NCI-H1436 treated with DMSO at 0.1 percent for 48 hours (cell line): ENCODE measurements at places on chromosomes 3 and 15.

- DNase-seq = no peak
These were observed 179.1 kb downstream of the SLC9A9 start for GRCh38 chr3:143668924-143669790.

DNA sequence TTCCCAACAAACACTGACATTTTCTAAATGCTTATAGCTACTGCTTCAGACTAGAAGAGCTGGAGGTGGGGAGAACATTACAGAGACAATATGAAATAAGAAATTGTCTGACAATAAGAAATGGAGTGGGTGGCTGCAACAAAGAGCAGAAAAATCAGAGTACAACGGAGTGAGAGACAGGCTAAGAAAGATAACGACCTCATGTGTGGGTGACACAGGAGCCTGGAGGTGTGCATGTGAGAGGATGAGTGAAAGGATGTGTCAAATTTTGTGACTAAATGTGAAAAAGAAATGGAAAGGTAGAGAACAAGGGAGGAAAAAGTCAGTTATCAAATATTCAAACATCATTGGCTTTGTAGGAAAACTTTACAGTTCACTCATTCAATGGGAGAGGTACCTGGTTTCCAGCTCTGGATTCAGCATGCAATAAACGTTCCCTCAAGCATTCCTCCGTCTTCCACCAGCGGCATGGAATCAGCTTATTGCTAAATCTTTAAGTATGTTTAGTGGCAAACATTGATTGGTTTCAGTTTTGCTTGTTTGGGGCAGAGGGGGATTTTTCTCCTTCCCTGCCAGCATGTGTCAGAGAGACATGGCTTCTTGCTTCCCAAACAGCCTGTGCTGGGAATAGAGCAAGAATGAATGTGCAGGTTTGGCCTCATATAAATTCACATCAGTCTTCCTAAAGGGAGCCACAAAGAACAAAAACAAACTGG lies 103.8 kb upstream of the CHRM5 start:
- no peak for DNase-seq

DNA sequence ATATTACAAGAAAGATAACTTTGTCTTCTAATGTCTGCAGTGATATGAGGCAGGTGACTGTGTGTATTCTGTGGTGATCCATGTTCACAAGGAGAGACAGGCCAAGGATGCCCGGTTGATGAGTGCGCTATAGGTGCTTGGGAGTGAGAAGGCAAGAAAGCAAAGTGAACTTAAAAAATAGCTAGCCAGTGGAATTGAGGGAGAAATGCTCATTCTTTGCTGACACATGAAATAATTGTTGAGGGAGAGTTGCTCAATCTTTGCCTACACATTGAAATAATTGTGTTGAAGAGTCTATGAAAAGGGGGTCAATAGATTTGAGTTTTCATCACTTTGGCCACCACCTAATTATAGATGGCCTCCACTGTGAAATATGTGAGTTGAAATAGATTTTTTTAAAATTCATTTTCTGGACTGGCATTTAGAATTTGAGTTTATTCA lies 156.3 kb downstream of the LPP start:
- DNase-seq = no peak

DNA sequence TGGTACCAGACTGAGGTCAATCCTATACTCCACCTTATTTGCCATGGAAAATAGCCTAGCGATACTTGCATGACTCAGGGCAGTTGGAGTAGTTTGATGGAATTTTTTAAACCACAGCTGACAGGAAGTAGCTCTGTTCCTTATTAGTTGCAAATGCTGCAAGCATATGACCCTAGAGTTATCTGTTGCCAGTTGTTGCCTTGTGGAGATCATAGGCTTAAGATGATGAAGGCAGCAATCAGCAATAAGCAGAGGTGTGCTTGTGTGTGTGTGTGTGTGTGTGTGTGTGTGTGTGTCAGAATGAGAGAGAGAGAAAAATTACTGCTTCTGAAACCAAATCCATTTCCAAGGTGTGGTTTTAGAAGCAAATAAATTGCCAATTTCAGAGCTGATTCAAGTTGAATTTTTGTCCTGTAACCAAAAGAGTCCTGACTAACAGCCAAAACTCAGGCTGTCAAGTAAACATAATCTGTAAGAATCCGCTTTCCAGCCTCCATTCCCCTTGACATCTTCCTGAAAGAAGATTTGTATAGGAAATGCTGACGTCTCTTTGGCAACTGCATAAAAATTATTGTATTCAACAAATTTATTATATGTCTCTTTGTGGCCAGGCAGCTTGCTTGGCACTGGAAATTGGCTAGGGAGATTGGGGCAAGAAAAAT lies 141.2 kb downstream of the SERPINI1 start:
- DNase-seq = no peak

GRCh38 chr15:60297047-60297446 lies 100.7 kb downstream of the ANXA2 start:
- no peak for DNase-seq

DNA sequence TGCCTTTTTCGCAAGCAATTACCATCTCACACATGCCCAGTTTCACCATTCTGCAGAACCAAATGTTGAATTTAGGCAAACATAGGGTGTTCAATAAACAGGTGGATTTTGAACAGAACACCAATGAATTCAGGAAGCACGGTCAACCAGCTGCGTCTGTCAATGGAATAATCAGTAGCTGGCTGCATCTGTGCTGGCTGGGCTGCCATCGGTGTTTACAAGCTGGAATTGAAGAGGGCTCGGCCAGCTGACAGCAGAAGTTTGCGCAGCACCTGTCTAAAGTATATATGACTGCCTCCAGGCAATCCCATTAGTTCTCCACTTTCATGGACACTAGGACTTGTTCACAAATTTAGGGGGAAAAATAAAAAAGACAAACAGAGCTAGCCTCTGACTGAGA lies 996.4 kb upstream of the CFAP20DC start:
- no peak for DNase-seq

GRCh38 chr15:25246641-25247406 lies 192.0 kb downstream of the UBE3A start:
- no peak for DNase-seq

DNA sequence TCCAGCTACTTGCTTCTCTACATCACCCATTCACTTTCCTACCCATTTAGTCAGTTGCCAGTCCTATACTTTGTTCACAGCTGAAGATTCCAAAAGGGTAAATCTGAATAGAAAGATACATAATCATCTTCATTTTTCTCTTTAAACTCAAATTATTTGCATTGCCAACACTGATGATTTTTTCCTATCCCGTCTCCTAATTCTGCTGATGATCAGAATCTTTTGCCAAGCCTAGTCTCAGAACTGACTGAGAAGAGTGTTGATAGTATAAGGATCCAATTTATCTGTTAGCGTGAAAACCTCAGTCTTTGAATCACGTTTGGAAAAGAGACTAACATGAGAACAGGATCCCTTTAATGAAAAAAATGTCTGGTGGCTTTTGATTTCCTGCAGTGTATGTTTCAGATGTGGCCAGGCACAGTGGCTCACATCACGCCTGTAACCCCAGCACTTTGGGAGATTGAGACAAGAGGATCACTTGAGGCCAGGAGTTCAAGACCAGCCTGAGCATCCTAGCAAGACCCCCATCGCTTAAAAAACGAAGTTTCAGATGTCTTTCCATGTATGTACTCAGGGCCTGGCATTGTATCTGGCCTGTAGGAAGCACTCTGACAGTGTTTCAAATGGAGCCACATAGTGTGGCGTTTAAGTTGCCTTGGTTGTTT lies 169.4 kb downstream of the KLHL25 start:
- no peak for DNase-seq

DNA sequence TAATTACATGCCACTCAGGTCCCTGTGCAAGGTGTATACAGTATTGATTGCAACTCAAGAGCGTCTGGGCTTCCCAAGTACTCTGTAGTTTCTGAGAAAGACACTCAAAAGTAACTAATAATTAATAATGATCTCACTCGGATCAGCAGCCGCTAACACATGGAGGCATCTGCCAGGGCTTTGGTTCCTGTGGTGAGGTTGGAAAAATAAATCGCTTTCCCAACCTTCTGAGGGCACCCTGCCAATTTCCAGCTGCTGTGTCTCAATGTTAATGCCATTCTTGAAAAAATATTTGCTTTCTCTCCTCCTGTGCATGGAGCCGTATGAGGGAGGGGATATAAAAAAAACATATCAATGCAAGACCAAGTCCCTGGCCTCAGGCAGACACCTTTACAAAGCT lies 116.5 kb upstream of the SLC2A2 start:
- no peak for DNase-seq

DNA sequence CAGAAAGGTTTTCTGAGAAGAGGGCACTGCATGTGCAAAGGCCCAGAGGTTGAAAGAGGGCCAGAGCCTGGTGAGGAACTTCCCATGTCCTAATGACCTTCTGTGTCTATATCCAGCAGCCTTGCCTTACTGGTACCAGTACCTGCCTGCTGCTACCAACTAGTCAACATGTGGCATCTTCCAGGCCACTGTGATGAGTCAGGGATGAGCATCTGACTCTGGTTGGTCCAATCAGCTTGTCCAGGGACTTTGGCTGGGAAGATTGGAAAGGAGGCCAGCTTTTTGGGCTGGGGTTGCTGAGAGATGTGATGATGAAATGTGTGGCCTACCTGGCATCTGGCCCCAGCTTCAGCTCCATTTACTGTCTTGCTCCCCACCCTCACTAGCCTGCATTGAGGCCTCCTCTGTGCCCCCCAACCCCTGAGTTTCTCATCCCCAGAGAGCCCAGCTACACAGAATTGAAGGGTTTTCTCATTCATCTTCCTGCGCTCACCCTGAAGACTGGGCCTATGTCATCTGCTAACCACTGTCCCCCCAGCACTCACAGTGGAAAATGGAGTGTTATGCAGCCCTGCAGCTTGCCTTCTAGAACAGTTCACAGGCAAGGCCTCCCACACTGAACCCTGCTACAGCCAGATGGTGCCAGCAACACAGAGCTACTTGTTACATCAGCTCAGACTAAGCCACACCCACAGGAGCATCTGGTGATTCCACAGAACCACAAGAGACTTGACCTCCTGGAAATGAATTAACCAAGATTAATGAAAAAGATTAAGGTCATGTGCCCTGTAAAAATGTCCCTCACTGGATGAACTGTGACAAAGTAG lies 1.3 kb upstream of the TWF2 start:
- DNase-seq = peak; percentile 7

DNA sequence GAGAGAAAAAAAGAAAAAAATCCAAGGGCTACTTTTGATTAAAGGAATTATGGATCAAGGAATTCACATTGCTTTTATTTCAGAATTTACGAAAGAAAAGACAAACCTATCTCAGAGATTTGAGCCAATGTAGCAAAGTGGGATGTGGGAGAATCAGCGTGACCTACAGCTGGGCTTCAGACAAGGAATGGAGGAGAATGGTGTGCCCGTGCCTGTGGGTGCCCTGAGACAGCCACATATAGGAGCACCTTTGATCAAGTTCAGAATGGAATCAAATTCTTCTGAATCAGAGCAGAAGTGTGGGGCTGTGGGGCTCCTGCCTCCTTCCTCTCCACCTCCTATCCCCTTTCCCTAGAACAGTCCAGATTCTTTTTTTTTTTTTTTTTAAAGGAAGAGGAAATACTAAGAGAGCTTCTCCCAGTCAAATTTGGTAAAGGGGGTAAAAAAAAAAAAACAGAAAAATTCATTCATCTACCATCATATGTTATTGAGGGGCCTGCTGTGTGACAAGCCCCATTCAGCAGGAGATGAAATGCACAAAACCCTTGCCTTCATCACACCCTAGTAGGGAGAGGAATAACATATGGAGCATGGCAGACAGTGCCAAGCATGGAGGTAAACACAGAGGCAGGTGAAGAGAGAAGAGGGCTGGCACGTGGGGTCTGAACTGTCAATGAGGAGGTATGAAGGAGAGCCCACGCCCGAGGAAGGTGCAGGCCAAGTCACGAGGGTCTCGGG lies 25.0 kb upstream of the MUSTN1 start:
- DNase-seq = no peak
